Smooth muscle cell of the coronary artery (primary cell): ENCODE measurements at places on chromosomes 3 and 15. TPM values are rescaled to one million over a fixed set of nuclear protein-coding genes. Genes with fewer than 3 reads are reported as not detected.

The DISP2 gene
- total RNA-seq: under 0.01 and 0.12 TPM in 2 replicates

The NR2E3 gene
- total RNA-seq: 0.08 TPM in 1 of 2 replicates, not detected in the other

The CX3CR1 gene
- total RNA-seq: under 0.01 TPM in 1 of 2 replicates, not detected in the other

The CPLX3 gene
- not detected in 2 replicates for total RNA-seq

The RHOV gene
- total RNA-seq: under 0.01 TPM in 1 of 2 replicates, not detected in the other

The CD276 gene
- 85.0 and 183 TPM in 2 replicates for total RNA-seq

The ST3GAL6 gene
- total RNA-seq: 3.0 and 6.0 TPM in 2 replicates

The CA12 gene
- total RNA-seq: 24.0 and 204 TPM in 2 replicates

The QTRT2 gene
- 8.8 and 15.6 TPM in 2 replicates for total RNA-seq

The RETNLB gene
- total RNA-seq: not detected in 2 replicates

The TP63 gene
- total RNA-seq: 2.2 TPM in 1 of 2 replicates, not detected in the other

The CAMP gene
- total RNA-seq: not detected in 2 replicates

The POC1A gene
- total RNA-seq: 2.3 and 6.0 TPM in 2 replicates

The EPHB3 gene
- 3.0 and 9.4 TPM in 2 replicates for total RNA-seq

The NECTIN3 gene
- total RNA-seq: 15.9 and 28.5 TPM in 2 replicates

The ABTB1 gene
- 5.8 and 17.2 TPM in 2 replicates for total RNA-seq

The WDR82 gene
- 53.6 and 73.3 TPM in 2 replicates for total RNA-seq

The GUCA1C gene
- not detected in 2 replicates for total RNA-seq

The RTP2 gene
- not detected in 2 replicates for total RNA-seq

The COL8A1 gene
- total RNA-seq: 7.8 and 179 TPM in 2 replicates

The BFSP2 gene
- not detected in 2 replicates for total RNA-seq

The TOP2B gene
- total RNA-seq: 34.8 and 81.4 TPM in 2 replicates

The CFAP100 gene
- total RNA-seq: not detected in 2 replicates

The LMAN1L gene
- total RNA-seq: not detected in 2 replicates

The TGM4 gene
- 0.15 TPM in 1 of 2 replicates, not detected in the other for total RNA-seq

The CCNB2 gene
- total RNA-seq: 2.6 and 10.1 TPM in 2 replicates

The LRRIQ4 gene
- not detected in 2 replicates for total RNA-seq

The ZNF662 gene
- total RNA-seq: 0.47 and 0.60 TPM in 2 replicates

The FGD5 gene
- 1.3 and 3.8 TPM in 2 replicates for total RNA-seq

The GRAMD1C gene
- total RNA-seq: 1.6 and 13.1 TPM in 2 replicates

The GABRR3 gene
- not detected in 2 replicates for total RNA-seq

The RTF1 gene
- 8.0 and 13.9 TPM in 2 replicates for total RNA-seq

The SLCO3A1 gene
- total RNA-seq: 3.4 and 16.5 TPM in 2 replicates

The CISH gene
- total RNA-seq: 0.94 and 0.98 TPM in 2 replicates

The GOLGA6C gene
- total RNA-seq: 0.08 TPM in 1 of 2 replicates, not detected in the other

The BNC1 gene
- total RNA-seq: 0.30 and 0.47 TPM in 2 replicates

The TNFAIP8L3 gene
- 10.2 and 16.5 TPM in 2 replicates for total RNA-seq

The A4GNT gene
- not detected in 2 replicates for total RNA-seq

The GOLGA8J gene
- total RNA-seq: 0.08 and 0.12 TPM in 2 replicates

The GASK1A gene
- total RNA-seq: 0.94 and 1.2 TPM in 2 replicates

The FBXL22 gene
- total RNA-seq: 0.53 TPM in 1 of 2 replicates, not detected in the other

The ARGFX gene
- total RNA-seq: not detected in 2 replicates

The FAM107A gene
- total RNA-seq: under 0.01 and 0.30 TPM in 2 replicates

The ARPC4 gene
- 143 and 243 TPM in 2 replicates for total RNA-seq

The ADGRG7 gene
- total RNA-seq: 0.12 TPM in 1 of 2 replicates, not detected in the other

The SPATA12 gene
- total RNA-seq: under 0.01 and 0.23 TPM in 2 replicates

The FANCD2OS gene
- total RNA-seq: not detected in 2 replicates

The KIF15 gene
- 0.70 and 3.5 TPM in 2 replicates for total RNA-seq

The GREM1 gene
- 5.0 and 527 TPM in 2 replicates for total RNA-seq

The HSPBAP1 gene
- 3.7 and 4.6 TPM in 2 replicates for total RNA-seq

The C3orf49 gene
- total RNA-seq: not detected in 2 replicates

The GTPBP8 gene
- total RNA-seq: 12.2 and 37.7 TPM in 2 replicates

The CCK gene
- total RNA-seq: 0.30 and 1.1 TPM in 2 replicates

The COMMD2 gene
- 8.8 and 27.3 TPM in 2 replicates for total RNA-seq

The IL17RD gene
- 2.7 and 3.6 TPM in 2 replicates for total RNA-seq

The POLQ gene
- 0.70 and 2.7 TPM in 2 replicates for total RNA-seq

The DENND4A gene
- total RNA-seq: 11.7 and 12.1 TPM in 2 replicates

The DLEC1 gene
- under 0.01 TPM in 2 replicates for total RNA-seq
